Neural crest cell (in vitro differentiated cells): ENCODE measurements at places on chromosomes 7 and 10. TPM values are rescaled to one million over a fixed set of nuclear protein-coding genes. Genes with fewer than 3 reads are reported as not detected.

GRCh38 chr10:99523251-99523773 is 9.4 kb upstream of the NKX2-3 start:
- no peak overlapping the region for H3K27ac ChIP-seq
- no peak overlapping the region for H3K4me3 ChIP-seq
- peaks cover 99% of the 10 kb centered on the region for H3K27me3 ChIP-seq

GRCh38 chr7:158657189-158657746 is 47.3 kb downstream of the NCAPG2 start:
- H3K27ac ChIP-seq: peak overlapping the region; percentile 92
- no peak overlapping the region for H3K4me3 ChIP-seq
- DNase-seq: no peak
- peaks cover 13% of the 10 kb centered on the region for H3K4me1 ChIP-seq

GRCh38 chr7:147941381-147941780 is 649.2 kb upstream of the C7orf33 start:
- no peaks in the 10 kb centered on the region for H3K27me3 ChIP-seq
- H3K4me3 ChIP-seq: no peak overlapping the region
- H3K36me3 ChIP-seq: no peaks in the 10 kb centered on the region
- no peak overlapping the region for H3K27ac ChIP-seq
- DNase-seq: no peak

GRCh38 chr7:156979711-156980110 is 30.2 kb downstream of the NOM1 start:
- DNase-seq: no peak
- peaks cover 26% of the 10 kb centered on the region for H3K36me3 ChIP-seq
- H3K27ac ChIP-seq: no peak overlapping the region
- no peak overlapping the region for H3K4me3 ChIP-seq
- H3K27me3 ChIP-seq: no peaks in the 10 kb centered on the region

- no peaks in the 10 kb centered on the region for H3K36me3 ChIP-seq
- H3K27ac ChIP-seq: peak overlapping the region; percentile 85
- no peak overlapping the region for H3K4me3 ChIP-seq
- no peak for DNase-seq
- no peaks in the 10 kb centered on the region for H3K27me3 ChIP-seq
Observed at GRCh38 chr10:109967739-109968088, 40.1 kb upstream of the ADD3 start.

DNA sequence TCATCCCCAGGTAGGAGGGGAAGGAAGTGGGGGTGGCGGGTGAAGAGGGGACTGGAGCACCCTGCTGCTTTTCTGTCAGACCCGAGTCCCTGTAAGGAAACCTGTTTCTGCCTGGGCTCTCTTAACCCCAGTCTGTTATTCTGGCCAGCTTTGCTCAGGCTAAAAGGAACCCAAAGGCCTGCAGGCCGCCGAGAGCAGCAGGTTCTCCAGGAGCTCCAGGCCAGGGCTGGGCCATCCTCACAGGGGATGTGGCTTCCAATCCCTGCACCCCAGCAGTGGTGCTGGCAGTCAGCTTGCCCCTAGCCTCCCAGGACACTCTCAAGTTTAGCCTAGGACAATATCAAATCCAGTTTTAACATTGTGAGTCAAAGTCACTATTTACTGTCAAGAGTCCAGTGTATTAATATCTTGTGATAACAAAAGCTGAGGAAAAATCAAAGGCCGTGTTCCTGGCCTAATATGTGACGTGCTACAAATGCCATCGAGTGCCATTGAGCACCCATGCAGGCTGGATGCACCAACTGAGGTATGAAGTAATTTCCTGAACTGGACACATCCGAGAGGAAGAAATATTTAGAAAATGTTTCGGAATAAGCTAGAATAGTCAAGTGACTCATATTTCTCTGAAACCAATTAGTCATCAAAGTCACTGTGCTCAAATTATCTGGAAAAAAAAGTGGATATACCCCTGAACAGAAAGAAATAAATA is 7.0 kb downstream of the PKD1L1 start:
- H3K27ac ChIP-seq: no peak overlapping the region
- no peaks in the 10 kb centered on the region for H3K36me3 ChIP-seq
- no peaks in the 10 kb centered on the region for H3K27me3 ChIP-seq

GRCh38 chr7:12549106-12549505 is 21.4 kb upstream of the SCIN start:
- H3K27ac ChIP-seq: no peak overlapping the region
- no peak for DNase-seq
- H3K36me3 ChIP-seq: no peaks in the 10 kb centered on the region
- no peak overlapping the region for H3K4me3 ChIP-seq

GRCh38 chr10:1116696-1117280 is 60.6 kb downstream of the WDR37 start:
- no peak for DNase-seq
- H3K27me3 ChIP-seq: no peaks in the 10 kb centered on the region
- H3K27ac ChIP-seq: no peak overlapping the region
- no peak overlapping the region for H3K4me3 ChIP-seq
- H3K4me1 ChIP-seq: peaks cover 14% of the 10 kb centered on the region

- H3K27ac ChIP-seq: no peak overlapping the region
- no peak overlapping the region for H3K4me3 ChIP-seq
- H3K36me3 ChIP-seq: peaks cover 4% of the 10 kb centered on the region
- no peaks in the 10 kb centered on the region for H3K4me1 ChIP-seq
- no peak for DNase-seq
Observed at GRCh38 chr10:88130912-88131311, 267.5 kb downstream of the PTEN start.

DNA sequence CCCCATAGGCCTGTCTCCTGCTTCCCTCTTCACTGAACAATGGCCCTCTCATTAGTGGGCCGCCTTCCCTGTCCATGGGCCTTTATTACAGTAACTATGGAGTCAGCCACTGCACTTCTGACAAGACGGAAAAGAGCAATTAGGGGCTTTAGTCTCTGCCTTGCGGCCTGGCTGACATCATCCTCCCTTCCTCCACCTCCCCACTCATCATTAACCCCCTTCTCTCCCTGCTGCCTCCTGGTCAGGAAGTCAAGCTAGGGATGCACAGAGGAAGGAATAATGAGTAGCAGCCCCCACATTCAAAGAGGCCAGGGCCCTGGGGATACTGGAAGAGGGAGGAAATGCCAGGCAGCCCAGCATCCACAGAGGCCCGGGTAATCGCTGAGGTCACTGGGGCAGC is 101.6 kb upstream of the PLXNA4 start:
- peak overlapping the region; percentile 12 for H3K4me3 ChIP-seq
- no peaks in the 10 kb centered on the region for H3K27me3 ChIP-seq
- peak overlapping the region; percentile 89 for H3K27ac ChIP-seq
- peaks cover 28% of the 10 kb centered on the region for H3K4me1 ChIP-seq
- H3K36me3 ChIP-seq: no peaks in the 10 kb centered on the region
- peak; percentile 10 for DNase-seq

- no peaks in the 10 kb centered on the region for H3K27me3 ChIP-seq
- H3K27ac ChIP-seq: no peak overlapping the region
- peak overlapping the region; percentile 34 for H3K4me3 ChIP-seq
- H3K4me1 ChIP-seq: no peaks in the 10 kb centered on the region
Observed at GRCh38 chr7:76069238-76069638, 21.3 kb downstream of the MDH2 start.

DNA sequence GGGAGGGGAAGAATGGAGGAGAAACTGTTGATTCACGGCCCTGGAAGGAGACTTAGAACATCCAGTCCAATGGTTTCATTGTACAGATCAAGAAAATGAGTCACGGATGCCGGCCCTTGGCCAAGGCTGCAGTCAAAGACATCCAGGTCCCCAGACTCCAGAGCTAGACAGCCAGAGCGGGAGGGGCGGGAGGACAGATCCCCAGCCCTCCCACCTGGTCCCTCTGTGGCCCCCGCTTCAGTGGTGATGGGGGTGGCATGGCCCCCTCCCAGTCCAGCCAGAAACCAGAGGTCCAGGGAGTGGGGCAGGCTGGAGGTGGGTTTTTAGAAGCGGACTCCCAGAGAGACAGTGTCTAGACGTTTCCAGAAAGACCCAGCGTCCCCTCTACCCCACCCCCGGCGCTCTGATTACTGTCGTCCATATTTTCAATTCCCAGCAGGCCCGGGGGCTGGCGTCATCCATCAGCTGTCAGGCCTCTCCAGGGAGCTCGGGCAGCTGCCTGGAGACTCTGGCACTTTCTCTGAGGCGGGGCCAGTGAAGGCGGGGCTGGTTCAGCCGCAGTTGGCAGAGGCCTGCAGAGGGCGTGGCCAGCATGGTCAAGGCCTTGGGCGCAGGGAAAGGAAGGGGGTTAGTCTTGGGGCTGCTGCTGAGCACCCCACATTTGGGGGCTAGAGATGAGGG is 8.0 kb upstream of the HSPB1 start:
- peaks cover 18% of the 10 kb centered on the region for H3K4me1 ChIP-seq
- peak; percentile 42 for DNase-seq

DNA sequence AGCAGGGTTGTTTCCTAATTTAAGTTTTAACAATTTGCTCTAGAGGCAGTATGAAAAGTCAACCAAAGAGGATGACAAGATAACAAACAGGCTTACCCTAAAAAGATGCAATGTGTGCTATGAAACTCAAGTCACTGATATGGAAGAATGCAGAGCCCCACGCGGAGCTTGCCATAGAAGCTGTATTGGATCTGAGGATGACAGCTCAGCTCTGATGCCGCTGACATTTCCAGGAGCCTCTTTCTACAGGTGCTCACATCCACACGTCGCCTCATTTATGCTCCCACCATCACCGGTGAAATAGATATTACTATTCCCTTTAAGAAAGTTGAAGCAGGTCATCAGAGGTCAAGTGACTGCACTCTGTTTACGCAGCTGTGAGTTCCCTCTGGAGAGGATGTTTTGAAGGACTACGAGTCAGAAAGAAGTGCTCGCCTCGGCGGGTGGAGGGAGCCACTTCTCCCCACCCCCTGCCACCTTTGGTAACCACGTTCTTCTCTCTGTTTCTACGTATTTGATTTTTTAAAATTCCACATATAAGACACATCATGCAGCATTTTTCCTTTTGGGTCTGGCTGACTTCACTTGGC is 275.4 kb downstream of the GLRX3 start:
- H3K4me1 ChIP-seq: peaks cover 11% of the 10 kb centered on the region
- H3K27me3 ChIP-seq: peaks cover 10% of the 10 kb centered on the region
- H3K4me3 ChIP-seq: no peak overlapping the region
- no peaks in the 10 kb centered on the region for H3K36me3 ChIP-seq
- DNase-seq: no peak
- no peak overlapping the region for H3K27ac ChIP-seq

ADAM12 gene
- 81.4 and 82.4 TPM in 2 replicates for total RNA-seq

KCND2 gene
- 0.59 and 0.61 TPM in 2 replicates for total RNA-seq

GOLGA7B gene
- 0.30 and 0.36 TPM in 2 replicates for total RNA-seq

OPN4 gene
- total RNA-seq: not detected in 2 replicates

KCP gene
- total RNA-seq: 2.7 and 2.9 TPM in 2 replicates
